ENCODE measurements at places on chromosomes 7 and 10.

DNA sequence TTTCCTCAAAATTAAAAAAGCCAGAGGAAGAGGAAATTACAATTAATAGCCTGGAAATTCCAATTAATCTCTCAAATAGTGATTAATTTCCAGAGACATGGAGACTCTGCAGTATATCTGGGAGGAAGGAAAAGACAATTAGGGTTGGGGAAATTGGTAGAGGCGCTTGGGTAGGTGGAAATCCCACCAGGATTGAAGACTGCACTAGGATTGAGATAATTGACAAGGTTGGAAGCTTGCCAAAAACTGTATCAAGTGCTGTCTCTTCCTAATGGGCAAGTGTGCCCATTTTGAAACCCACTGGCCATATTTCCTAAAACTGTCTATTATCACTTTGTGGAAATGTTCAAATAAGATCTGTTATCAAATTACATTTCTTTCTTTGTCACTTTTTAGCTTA, 21.6 kb downstream of the CHN2 start:
- no peak for DNase-seq

- peak; percentile 33 for DNase-seq
These were observed 232.2 kb downstream of the CRPPA start for GRCh38 chr7:16189026-16189715.

DNA sequence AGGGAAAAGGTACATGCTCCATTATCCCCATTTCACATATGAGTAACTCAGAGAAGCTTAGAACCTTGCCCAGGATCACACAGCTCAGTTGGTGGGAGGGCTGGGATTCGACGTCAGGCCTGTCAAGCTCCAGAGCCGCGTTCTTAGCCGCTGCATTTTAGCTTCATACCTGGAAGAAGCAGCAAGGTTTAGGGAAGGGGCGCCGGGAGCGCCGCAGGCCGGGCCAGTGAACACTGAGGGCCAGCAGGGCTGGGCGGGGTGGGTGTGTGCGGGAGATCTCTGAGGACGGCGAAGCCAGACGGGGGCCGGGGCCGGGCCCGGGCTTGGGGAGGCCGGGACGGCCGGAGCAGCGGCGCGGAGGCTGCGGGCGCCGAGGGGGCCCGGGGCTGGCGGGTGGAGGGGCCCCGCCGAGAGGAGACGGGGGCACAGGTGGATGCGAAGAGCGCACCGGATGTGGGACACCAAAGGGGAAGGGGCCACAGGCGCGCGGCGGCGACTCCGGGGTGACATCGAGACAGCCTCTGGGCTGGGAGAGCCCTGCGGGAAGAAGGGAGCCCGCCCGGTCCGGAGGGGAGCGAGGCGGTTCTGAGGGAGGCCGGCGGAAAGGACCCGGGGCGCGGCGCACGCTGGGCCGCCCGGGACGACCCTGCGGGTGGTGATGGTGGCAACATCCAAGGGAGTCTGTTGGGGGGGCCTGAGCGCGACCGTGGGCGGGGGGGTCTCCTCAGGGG, 498 bp downstream of the NDST2 start:
- no peak for DNase-seq

DNA sequence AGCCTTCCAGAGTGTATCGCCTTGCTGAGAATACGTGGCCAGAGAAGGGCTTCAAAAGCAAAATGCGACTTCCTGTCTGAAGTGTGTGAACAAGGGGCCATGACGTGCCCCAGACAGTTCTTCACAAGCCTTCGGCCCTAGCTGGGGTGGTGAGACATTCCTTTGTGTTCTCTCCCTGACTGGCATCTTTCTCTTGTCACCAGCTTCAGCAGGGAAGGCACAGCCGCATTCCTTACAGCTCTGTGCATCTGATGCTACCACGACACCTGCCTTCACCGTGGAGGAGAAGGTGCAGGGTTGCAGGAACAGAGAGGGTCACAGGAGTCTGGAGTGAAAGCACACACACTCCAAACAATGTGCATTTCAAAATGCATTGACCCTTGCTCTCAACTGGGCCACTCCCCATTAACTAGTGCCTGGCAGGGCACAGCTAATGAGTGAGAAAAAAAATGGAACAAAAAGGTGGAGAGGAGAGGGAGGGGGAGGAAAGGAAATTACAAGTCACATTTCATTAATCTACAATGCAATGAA, 93.4 kb downstream of the GPR26 start:
- DNase-seq = no peak

DNA sequence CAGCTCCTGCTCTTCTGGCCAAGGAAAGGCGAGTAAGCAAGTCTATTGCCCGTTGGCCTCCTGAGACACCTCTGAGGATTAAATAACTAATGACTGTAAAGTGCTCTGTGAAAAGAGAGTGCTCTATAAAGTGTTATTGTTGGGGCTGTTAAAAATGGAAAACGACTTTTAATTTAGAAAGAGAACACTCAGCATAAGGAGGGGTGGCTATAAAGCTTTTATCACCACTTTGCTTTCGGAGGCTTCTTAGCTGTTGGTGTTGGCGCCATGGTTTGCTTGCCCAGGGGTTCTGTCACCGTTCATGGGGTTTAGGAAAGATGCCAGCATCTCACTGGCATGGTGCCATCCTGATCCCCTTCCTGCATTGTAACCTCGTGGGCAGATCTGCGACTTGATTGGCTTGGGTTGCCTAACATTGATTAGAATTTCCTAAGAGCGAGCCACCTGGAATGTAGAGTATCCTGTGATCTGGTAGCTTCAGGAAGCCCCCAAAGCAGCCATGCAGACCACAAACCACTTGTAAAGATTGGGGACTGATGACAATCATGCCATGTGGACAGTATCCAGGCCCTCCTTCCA, 509.9 kb downstream of the LRMDA start:
- no peak for DNase-seq

DNA sequence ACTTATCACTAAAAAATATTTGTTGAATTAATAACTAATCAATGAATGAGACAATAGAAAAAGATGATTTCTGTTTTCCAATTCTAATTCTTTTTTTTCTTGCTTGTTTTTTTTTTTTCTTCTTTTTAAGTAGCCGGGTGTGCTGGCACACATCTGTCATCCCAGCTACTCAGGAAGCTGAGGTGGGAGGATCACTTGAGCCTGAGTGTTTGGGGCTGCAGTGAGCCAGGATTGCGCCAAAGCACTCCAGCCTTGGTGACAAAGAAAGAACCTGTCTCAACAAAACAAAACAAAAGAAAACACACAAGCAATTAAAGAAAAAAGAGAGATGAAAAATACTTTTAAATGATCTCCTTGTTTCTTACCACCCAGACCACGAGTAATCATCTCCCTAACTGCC, 1109.3 kb downstream of the REEP3 start:
- DNase-seq = no peak

DNA sequence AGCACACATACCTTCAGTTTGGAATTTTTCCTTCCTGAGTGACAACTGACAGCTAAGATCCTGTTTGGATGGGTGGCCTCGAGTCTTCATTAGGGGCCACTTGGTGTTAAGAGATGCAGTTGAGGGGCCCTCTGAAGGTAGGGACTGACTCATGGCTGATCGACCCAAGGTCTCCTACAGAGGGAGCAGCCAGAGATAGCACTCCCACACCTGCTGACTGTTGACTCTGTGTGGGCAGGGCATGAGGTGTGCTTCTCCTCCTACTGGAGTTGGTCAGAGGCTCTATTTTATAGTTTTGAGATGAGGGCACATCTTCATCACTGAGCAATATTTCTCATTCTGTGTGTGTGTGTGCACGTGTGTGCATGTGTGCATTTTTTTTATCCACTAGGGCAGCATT, 378.8 kb upstream of the PODXL start:
- DNase-seq = no peak

GRCh38 chr10:77471069-77471536, 166.5 kb downstream of the KCNMA1 start:
- no peak for DNase-seq

GRCh38 chr7:155851892-155852291, 39.6 kb upstream of the SHH start:
- no peak for DNase-seq

GRCh38 chr10:123390874-123391273, 236.7 kb downstream of the BUB3 start:
- DNase-seq = no peak

DNA sequence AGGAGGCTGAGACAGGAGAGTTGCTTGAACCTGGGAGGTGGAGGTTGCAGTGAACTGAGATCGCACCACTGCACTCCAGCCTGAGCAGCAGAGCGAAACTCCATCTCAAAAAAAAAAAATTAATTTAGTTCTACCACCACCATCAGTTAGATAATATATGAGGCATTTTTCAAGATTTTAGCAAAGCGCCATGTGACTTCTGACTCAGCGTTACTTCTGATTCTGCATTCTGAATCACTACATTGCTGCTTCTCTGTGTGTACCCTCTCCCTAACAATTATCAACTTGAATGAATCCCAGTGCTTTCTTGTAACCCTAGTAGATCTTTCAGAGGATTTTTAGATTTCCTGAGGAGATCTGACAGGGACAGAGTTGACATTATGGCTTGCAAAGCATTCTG, 176.8 kb upstream of the SORCS1 start:
- DNase-seq = no peak

DNA sequence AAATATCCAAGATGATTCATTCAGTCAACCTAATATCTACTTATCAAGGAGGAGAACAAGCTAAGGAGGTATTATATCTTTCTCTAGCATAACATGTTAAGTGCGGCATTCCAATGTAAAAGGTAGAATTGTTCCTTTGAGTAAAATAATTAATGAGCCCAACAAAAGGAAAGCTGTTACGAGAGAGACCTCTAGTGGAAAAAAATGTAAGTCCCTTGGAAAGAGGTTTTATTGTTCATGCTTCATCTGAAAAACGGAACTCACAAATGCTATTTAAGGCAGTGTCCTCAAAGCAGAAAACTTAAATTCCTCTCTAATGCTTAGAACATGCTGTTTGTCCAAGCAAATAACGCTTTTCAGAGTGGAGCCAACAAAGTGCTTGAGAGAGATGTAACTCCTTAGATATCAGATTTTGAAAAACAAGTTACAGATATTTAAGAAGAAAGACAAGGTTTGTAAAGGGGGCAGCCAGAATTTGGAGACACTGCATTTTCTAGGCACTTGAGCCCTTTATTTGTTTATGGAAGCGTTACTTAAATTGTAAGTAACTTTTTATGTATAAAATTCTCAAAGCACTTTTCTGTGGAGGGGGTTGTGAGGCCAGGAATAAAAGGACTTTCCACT, 119.9 kb downstream of the TFEC start:
- no peak for DNase-seq

GRCh38 chr7:135976312-135977006, 700 bp downstream of the MTPN start:
- DNase-seq = no peak

DNA sequence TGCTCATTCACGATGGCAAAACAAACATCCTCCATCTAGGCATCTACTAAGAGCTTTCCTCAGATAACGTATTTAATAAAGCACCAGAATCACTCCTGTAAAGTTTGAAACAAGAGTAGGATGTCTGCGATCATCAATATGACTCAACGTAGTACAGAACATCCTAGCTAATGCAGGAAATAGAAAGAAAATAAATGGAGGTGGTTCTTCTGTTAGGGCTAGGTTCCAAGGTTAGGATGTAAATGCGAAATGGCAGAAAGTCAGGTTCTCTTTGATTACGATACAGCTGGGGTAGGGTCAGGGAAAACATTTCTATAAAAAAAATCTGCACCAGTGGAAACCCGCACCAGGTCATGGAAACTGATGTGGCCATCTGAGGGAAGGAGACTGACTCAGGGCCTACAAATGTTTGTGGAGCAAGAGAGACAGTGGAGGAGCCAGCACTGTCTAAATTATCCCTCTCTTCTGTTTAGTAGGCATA, 29.1 kb downstream of the CCDC6 start:
- no peak for DNase-seq

DNA sequence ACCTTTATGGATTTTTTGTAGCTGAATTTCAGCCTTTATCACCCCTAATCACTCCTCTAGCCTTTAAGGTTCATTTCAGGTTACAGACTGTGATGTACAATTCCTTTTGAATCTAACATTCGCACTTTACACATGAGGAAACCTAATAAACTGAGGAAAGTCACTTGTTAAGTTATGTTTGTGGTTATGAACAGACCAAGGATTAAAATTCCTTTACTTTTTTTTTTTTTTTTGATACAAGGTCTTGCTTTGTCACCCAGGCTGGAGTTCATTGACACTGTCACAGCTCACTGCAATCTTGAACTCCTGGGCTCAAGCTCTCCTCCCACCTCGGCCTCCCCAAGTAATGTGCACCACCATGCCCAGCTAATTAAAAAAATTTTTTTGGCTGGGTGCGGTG, 3.6 kb downstream of the MCU start:
- DNase-seq = no peak

GRCh38 chr7:64849250-64849923, 53.7 kb upstream of the ZNF273 start:
- DNase-seq = no peak

GRCh38 chr10:22657566-22658225, 56.7 kb downstream of the PIP4K2A start:
- DNase-seq = no peak

- DNase-seq = peak; percentile 49
These were observed 6.2 kb downstream of the RARRES2 start for GRCh38 chr7:150335108-150335773.

- no peak for DNase-seq
These were observed 25.9 kb upstream of the PTPRN2 start for GRCh38 chr7:158613481-158613880.

DNA sequence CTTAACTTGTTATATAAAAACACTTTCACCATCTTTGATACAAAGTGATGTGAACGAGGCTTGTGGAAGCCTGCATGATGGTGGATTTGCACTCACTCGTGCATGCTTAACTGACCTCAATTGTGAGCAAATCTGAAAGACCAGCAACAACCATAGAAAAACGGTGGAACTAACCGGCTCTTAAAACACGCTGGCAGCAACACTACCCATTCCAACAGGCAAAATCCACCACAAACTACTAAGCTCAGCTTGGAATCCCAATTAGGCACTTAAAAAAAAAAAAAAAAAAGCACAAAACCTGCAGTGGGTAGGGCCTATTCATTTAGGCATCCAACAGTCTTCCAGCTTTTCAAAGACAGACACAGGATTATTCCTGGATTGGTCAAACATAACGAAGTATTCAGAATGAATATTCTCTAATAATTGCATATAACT, 1.8 kb downstream of the GDI2 start:
- no peak for DNase-seq

- no peak for DNase-seq
These were observed 12.4 kb upstream of the ZNF777 start for GRCh38 chr7:149473251-149473650.

- DNase-seq = no peak
These were observed 3.9 kb downstream of the LRMDA start for GRCh38 chr10:75435291-75435690.

GRCh38 chr10:1661859-1662437, 75.4 kb downstream of the ADARB2 start:
- no peak for DNase-seq

GRCh38 chr7:4808026-4808425, 32.6 kb downstream of the AP5Z1 start:
- no peak for DNase-seq
